ENCODE measurements at places on chromosomes 6 and 20.
A peak's percentile ranks its signal among the peaks of the same experiment; 100 is the strongest.

GRCh38 chr6:16849988-16850680, 88.9 kb upstream of the ATXN1 start:
- DNase-seq = peak; percentile 52

DNA sequence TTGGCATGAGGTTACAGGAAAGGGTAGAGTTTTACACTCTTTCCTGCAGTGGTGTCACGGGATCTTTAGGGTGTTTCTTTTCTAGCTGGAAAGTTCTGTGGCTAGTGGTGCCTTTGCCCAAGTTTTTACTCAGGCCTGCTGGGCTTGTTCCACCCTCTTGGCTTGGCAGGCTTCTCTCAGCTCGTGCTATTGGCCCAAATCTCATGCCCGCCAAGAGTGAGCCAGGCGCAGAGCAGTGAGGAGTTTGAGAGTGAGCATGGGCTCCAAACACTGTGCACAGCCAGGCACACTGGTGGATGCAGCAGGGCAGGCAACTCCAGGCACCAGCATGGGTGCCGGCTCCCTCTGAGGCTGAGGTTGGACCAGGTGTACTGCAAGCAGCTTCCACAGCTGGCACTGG, 206.5 kb downstream of the SAMD5 start:
- no peak for DNase-seq

- no peak for DNase-seq
Measured at GRCh38 chr6:87993356-87993755, 54.3 kb upstream of the SPACA1 start.

DNA sequence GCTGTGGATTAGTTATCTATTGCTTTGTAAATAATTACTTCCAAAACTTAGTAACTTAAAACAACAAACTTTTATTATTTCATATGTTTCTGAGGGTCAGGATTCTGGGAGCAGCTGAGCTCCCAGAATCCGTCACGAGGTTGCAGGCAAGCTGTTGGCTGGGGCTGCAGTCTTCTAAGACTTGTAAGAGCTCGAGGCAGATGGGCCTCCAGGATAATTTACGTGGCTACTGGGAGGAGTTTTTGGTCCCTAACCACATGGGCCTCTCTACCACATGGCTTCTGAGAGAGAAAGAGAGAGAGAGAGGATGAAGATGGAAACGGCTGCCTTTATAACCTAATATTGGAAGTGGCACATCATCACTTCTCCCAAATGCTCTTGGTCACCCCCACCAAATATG, 64.9 kb upstream of the SULF2 start:
- DNase-seq = no peak

DNA sequence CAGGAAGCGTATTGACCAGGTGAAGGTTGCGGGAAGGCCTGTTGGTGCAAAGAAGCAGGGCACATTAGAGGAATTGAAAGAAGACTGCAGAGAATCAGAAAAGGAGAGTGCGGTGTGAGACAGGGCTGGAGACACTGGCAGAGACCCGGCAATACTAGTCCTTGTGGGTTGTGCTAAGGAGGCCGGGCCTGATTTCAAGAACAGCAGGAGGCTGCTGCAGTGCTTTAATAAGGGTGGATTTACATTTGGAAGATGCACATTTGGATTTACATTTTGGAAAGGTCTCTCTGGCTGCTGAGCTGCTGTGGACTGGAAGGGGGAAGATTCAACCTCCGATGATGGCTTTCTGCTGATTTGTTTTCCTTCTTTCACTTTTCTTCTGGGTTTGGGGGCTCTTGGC, 167.8 kb downstream of the SLC24A3 start:
- DNase-seq = no peak

GRCh38 chr20:22805219-22805618, 220.8 kb upstream of the FOXA2 start:
- no peak for DNase-seq

DNA sequence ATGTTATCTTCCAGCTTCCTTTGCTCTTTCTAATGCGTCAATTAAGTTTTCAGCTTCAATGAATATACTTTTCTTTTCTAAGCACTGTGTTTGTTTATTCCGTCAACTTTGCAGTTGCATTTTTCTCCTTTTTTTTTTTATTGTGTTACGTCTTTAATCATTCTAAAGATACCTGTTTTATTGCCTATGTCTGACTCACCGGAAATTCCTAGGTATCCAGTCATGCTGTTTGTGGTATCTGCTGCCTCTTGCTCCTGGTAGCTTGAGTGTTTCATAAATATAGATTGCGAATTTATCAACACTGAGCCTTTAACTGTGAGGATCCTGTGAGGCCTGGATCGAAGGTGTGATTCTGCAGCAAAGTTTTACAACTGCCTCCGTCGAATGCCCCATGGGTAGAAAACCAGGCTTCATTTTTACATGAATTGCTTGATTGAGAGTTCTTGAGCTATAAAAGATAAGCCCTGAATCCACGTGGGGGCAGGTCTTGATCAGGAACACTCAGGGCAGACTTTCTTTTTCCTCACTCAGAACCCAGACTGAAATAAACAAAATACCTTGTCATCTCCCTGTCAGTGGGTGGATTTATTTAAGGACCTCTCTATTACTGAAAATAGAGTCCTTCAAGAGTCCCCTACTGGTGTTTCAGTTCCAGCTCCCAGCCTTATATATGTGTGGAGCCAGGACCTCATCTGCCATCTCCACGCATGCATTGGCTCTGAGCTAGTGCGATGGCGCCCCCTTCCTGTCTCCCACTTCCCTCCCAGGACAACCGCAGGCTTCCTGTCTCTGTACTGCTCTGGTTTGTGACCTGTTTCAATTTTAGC, 60.1 kb upstream of the LRRC1 start:
- peak; percentile 40 for DNase-seq

GRCh38 chr20:17960927-17961586, 7.5 kb downstream of the SNX5 start:
- peak; percentile 67 for DNase-seq

DNA sequence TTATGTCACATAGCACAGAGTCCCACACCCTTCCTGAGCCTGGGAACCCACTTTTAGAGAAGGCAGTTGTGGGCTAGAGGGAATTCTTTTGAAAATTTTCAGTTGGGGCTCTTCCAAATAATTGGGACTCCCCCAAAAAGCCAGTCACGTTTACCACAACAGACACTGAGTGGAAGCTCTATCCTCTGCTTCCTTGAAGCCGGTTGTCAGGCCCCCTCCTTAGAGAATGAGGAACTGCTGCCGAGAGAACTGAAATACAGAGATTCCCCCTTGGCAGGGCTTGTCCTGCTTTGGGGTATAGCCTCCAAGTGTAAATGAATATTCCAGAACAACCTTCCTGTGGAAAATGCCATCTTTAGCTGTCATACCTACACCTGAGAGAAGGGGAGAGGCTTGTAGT, 2.7 kb upstream of the JAG1 start:
- DNase-seq = peak; percentile 53

DNA sequence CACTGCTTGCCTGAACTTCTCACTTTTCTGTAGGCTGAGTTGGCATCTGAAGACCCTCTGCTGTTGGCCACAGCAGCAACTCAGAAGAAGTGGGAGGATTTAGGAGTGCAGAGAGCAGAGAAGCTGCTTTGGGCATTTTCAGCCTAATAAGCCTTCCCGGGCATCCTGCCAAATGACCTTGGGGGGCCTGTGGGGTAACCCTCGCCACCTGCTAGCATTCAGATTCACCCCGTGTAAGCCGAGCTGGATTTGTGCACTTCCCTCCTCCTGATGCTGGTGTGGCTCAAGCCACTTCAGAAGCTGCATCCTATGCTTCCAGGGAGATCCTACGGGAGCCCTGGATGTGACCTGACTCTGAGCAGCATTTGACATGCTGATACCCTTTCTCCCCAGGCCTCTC, 114.8 kb downstream of the LRFN2 start:
- DNase-seq = no peak

DNA sequence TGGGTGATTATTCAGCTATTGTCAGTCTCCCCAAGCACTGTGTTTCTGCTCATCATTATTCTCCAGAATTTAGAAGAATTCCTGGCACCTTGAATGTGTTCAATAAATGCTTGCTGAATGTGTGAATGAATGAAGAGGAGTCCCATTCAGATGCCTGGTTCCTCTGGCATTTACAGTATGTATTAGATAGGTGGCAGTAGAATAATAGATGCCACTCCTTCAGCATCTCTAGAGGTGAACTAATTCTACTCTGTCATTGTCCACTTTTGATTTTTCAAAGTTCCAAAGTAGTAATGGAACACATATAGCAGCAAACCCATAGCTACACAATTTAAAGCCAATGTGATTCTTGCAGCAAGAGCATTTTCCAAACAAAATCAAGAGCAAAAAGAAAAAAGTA, 118.9 kb upstream of the CEP162 start:
- no peak for DNase-seq

- DNase-seq = no peak
Measured at GRCh38 chr20:40188319-40188718, 500.7 kb downstream of the MAFB start.

GRCh38 chr20:38156888-38157634, 8.0 kb downstream of the TGM2 start:
- no peak for DNase-seq

DNA sequence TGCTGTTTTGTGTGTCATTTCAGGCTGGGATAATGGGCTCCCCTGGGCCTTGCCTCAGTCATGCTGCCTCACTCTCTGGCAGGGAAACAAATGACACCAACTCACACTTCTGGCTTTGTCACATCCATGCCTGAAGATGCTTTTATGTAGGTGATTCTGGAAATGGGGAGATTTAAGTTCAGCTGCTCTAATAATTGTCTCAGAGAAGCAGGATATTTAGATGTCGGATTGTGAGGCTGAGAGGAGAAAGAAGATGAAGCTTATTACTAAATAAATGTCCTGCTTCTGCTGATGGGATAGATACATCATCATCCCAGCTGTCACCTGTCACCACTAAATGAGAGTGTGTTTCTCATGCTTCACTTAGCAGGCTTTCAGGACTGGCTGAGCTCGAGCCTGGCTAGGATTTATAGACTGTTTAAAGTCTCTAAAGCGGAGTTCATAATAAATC, 480.2 kb upstream of the SPTLC3 start:
- DNase-seq = no peak

DNA sequence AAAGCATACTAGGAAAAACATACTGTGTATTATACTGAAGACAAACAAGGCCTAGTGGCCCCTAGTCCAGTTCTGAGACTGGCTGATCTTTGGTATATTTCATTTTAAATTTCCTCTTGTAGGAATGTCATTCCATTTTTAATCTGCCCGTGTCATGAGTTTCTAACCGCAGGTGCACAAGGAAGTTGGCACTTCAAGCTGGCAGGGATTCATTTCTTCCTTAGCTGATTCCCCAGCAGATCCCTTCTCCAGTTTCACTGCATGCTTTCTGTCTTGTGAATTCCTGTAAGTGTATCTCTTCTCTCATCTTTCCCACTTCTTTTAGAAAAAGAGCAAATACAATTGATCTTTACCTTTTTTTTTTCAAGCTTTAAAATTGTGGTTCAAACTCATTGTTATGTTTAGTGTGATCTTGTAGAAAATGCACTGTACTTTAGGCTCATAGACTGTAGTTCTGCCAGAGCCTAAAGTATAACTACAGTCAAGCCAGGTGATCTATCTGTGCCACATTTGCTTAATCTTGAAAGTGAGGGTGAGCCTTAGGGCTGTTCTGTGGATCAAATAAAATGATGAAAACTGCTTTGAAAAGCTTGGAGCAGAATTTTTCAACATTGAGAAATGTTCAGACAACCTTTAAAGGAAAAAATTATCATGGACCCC, 37.0 kb downstream of the RNF217 start:
- DNase-seq = no peak

GRCh38 chr6:130269969-130270635, 47.4 kb upstream of the SAMD3 start:
- DNase-seq = no peak

DNA sequence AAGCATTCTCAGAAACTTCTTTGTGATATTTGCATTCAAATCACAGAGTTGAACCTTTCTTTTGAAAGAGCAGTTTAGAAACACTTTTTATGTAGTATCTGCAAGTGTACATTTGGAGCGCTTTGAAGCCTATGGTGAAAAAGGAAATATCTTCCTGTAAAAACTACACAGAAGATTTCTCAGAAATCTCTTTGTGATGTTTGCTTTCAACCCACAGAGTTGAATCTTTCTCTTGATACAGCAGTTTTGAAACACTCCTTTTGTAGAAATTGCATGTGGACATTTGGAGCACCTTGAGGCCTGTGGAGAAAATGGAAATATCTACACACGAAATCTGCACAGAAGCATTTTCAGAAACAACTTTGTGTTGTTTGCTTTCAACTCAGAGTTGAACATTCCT, 612.3 kb upstream of the ZNF337 start:
- DNase-seq = no peak

DNA sequence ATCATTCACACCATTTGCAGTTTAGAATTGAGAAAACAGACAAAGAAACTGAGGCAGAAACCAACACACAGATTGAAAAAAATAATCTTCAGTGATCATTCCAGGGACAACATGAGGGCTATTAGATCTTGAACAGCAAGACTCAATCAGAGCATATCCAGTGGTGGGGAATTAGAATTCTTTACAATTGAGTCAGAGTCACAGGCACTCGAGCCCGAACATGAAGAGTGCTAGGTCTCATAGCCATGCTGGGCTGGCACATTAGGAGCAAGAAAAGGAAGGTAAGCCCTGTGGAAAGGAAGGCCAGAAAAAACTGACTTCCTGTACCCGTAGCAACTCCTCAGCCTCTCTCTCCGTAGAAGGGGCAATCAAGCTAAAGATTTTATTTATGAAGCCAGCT, 419.9 kb downstream of the HAO1 start:
- no peak for DNase-seq

- DNase-seq = no peak
Measured at GRCh38 chr6:15157479-15157878, 88.4 kb upstream of the JARID2 start.

DNA sequence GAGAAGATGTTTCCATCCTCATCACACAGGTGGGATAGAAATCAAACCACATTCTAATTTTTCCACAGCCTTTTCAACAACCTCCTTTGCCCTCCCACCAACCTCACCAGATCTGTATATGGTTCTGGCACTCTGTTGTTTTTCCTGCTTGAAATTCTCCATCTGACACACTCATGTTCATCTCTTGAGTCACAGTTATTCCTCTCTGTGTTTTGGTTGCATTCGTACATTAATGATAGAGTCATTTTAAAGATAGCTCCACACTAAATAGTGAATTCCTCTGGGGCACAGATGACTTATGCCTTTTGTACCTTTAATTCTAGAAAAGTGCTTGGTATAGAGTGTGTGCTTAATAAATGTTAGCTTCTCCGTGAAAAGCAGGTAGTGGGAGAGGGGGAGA, 1.4 kb upstream of the GCLC start:
- no peak for DNase-seq

DNA sequence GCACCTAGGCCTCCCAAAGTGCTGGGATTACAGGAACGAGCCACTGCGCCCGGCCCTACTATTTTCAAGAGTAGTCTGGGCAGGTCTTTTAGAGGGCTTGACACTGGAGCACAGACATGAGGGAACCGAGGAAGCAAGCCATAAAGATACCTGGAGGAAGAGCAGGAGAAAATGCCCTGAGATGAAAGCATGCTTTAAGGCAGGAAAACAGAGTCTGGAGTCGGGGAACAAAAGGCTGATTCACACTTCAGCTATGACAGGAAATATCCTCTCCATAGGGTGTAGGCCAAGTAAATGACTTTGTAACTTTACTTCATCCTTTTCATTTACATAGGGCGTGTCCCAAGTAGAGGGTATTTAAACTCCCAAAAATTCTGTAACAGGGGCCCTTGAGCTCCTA, 4.3 kb upstream of the SERINC3 start:
- DNase-seq = no peak

GRCh38 chr6:139881728-139882211, 507.3 kb upstream of the CITED2 start:
- DNase-seq = peak; percentile 26
